ENCODE measurements at places on chromosomes 2 and 18.
A peak's percentile ranks its signal among the peaks of the same experiment; 100 is the strongest.

DNA sequence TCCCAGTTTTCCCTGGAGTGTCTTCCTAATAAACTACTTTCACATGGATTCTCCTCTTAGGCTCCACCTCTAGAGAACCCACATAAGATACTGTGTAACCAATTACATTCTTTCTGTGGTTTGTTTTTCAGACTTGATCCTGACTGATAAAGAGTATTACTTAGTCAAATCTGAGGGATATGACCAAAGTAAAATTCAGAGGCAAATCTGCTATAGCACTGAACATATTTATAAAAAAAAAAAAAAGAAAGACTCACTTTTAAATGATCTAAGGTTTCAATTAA is 13.9 kb downstream of the CKAP2L start:
- DNase-seq, result no peak

DNA sequence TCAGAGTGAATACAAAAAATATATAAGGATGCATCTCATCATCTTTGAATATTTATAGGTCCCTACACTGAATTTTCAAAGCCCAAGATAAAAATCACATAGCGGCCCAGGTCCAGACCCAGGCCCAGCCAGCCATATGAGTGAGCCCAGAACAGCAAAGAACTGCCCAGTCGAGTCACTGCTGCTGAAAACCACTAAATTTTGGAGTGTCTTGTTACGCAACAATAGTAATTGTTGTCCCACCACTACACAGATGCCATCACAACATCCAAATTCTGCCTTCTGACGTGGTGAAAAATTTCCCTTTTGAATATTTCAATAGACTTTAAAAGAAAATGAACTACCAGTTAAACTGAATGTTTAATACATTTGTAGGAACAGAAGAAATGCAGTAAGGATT is 5.7 kb downstream of the C18orf32 start:
- DNase-seq, result no peak

GRCh38 chr2:24508878-24509277 is 17.8 kb downstream of the NCOA1 start:
- DNase-seq, result no peak

DNA sequence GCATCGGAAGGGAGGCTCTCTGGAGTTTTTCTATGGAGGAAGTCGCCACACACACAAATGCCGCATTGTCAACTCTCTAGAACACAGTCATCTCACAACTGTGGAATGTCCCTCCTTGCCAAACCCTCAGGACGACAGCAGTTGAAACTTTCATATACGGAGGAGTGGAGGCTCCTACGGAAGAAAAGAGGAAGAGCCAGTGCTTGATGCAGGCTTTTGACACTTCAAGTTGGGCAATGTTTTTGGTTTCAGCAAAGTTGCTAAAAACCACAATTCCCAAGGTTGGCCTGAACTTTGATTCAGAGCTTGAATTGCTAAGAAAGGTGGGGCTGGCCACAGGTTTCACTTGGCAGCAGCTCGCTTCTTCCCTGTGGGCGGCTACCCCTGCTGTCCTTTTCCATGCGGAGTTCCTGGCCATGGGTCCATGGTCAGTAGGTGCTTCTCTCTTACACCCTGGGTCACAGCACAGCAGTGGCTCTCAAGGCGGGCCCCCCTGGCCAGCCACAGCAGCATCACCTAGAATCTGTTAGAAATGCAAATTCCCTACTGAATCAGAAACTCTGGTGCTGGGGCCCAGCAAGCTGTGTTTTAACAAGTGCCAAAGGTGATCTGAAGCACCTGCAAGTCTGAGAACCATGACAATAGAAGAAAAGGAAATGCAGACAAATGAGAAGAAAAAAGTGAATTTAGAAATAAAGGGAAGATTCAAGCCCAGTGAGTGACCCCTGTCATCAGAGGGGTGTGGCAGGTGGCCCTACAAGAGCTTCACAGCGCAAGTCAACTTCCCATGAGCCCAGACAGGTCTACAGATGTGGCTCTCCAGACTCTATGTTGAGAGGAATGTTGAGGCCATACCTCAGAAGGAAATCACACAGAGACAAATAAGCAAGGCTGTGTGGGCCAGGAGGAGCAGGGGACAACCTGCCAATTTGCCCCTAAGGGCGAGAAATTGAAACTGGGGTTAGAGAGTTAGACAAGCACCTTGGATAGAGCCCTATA is 856.4 kb downstream of the RNF144A start:
- no peak for DNase-seq

DNA sequence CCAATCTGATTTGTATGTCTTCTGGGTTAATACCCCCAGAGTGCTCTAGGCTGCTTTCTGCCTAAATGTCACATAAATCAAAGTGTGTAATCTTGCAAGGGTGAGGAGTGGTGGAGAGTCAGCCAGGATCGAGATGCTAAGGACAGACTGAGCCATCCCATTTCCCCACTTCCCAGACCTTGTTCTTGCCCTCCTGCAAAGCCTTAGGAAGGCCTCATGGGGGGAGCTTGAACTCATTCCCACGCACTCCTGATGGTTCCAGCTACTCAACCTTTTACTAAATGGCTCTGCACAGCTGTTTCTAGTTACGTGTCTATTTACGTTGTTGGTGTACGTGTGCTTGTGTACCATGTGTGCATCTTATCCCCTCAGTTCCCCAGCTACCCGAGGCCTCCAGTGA is 423.6 kb upstream of the TNP1 start:
- DNase-seq, result no peak

- no peak for DNase-seq
Measured at GRCh38 chr2:1849450-1849849, 105.1 kb upstream of the PXDN start.

DNA sequence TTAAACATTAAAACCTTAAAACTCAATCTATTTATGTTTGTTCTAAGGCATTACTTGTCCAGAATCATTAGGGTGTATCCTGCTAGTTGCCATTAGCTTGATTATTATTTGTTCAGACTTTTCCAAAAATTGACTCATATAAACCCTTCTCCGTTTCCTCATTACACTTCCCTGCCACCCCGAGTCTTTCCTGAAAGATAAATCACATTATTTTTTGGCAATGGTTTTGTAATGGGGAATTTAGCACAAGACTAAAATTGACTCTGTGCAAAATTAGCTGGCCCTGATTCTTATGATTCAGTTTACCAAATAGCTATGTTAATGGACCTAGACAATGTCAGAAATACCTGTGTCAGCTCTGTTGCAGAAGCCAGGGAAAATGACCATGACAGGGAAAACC is 112.2 kb upstream of the NT5C1B start:
- DNase-seq, result no peak

GRCh38 chr2:169683054-169683424 is 11.2 kb downstream of the CFAP210 start:
- no peak for DNase-seq

- no peak for DNase-seq
Measured at GRCh38 chr2:223971-224760, 39.7 kb downstream of the SH3YL1 start.

GRCh38 chr2:25545899-25546298 is 127.5 kb downstream of the DTNB start:
- no peak for DNase-seq

DNA sequence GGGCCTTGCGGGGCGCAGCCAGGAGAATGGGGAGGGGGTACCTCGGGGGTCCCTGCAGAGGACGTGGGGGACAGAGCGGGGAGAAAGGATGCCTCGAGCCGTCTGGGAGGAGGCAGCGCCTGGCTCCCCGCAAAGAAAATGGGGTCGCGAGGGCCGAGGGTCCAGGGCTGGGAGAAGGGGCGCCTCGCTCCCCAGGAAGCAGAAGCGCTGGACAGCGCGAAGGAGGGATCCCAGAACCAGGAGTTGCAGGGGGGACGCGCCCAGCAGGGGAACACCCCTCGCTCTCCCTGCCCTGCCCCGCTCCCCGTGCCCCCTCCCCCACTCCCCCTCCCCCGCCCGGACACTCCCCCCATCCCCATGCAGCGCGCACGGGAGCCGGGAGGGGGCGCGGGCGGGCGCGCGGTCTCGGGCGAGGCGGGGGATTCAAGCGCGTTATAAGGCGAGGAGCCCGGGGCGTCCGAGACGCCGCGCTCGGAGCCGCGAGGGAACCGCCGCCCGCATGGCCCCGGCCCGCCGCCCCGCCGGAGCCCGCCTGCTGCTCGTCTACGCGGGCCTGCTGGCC is at the start of gene ERFE:
ERFE (plus strand) TSS at position 462 of the 562 bp plus-strand sequence; CDS start at position 500, 38 bp downstream.
- peak; percentile 84 for DNase-seq

DNA sequence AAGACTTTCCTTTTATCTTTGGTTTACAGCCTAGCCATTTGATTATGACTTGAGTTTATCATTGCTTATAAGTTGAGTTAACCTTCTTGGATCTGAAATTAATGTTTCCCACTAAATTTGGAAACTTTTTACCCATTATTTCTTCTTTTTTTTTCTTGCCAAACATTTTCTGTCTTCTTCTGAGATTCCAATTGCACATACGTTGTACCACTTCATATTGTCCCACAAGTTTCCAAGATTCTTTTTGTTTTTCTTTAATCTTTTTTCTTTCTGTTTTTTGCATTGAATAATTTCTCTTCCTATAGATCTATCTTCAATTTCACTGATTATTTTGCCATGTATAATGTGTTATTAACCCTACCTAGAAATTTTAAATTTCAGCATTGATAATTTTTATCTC is 18.6 kb downstream of the LONRF2 start:
- DNase-seq, result no peak

GRCh38 chr18:14122097-14122496 is 10.1 kb downstream of the ZNF519 start:
- DNase-seq, result no peak
